ENCODE measurements at places on chromosomes 13 and 19. TPM values are rescaled to one million over a fixed set of nuclear protein-coding genes. Genes with fewer than 3 reads are reported as not detected.

The ELSPBP1 gene
- not detected for total RNA-seq

The WDR87 gene
- total RNA-seq: not detected

The SYCN gene
- not detected for total RNA-seq

The ATCAY gene
- 0.14 TPM for total RNA-seq

Measured in A549 treated with Mapracorat at 1 μM for 4 hours (cell line).